ENCODE measurements at places on chromosomes 12 and 14. TPM values are rescaled to one million over a fixed set of nuclear protein-coding genes. Genes with fewer than 3 reads are reported as not detected.

Gene PLEK2
- total RNA-seq = 5.9 TPM

Gene SAMD4A
- total RNA-seq = 19.6 TPM

Gene CLEC1B
- total RNA-seq = not detected

Gene ZDHHC22
- total RNA-seq = under 0.01 TPM

Gene NOS1
- not detected for total RNA-seq

Gene SLC16A7
- 1.7 TPM for total RNA-seq

Gene HPD
- not detected for total RNA-seq

Gene POTEG
- not detected for total RNA-seq

Gene GPRC5A
- 0.99 TPM for total RNA-seq

Gene NOXRED1
- 0.20 TPM for total RNA-seq

Gene P2RX7
- total RNA-seq = 3.1 TPM

Gene C14orf39
- total RNA-seq = not detected

GRCh38 chr12:16266085-16266484 lies 11.4 kb downstream of the SLC15A5 start:
- no peak for DNase-seq

DNA sequence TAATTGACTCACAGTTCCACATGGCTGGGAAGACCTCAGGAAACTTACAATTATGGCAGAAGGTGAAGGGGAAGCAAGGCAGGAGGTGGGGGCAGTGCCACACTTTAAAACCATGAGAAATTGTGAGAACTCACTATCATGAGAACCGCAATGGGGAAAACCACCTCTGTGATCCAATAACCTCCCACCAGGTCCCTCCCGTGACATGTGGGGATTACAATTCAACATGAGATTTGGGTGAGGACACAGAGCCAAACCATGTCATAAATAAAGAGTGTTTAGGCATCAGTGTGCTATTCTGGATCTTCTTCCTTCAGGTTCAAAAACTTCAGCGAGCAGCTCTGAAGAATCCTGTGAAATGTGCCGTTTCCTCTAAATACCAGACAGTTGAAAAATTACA lies 9.7 kb downstream of the DDX47 start:
- DNase-seq = no peak

DNA sequence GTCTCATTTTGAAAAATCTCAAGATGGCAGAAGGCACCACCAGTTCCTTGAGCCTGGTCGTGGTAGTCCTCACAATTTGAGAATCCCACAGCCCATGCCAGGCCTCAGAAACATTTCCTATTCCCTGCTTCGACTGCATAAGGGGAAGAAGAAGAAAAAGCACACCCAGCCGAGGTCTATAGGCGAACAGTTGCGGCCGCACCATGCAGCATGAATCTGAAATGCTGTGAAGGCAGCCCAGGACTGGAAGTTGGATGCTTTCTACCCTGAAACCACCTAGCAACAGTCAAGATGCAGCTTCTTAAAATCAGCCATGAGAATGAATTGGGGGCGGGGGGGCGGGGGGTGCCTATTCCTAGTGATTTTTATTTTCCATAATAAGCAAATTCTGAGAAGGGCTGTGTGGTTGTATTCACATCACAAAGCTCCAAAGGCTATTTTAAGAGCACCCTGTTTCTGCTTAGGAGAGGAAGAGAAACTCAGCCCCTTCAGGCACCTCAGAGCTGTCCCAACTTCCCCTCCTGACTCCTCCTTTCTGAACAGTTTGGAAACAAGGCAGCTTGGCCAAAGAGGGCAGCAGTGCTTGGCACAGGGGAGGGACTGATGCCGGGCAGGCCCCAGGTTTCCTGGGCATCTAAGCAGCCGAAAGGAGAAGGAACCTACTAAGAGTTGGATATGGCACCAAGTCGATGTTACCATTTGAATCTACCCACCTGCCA lies 172.5 kb upstream of the FOXN3 start:
- no peak for DNase-seq

GRCh38 chr14:98501836-98502235 lies 770.2 kb downstream of the BCL11B start:
- DNase-seq = no peak

DNA sequence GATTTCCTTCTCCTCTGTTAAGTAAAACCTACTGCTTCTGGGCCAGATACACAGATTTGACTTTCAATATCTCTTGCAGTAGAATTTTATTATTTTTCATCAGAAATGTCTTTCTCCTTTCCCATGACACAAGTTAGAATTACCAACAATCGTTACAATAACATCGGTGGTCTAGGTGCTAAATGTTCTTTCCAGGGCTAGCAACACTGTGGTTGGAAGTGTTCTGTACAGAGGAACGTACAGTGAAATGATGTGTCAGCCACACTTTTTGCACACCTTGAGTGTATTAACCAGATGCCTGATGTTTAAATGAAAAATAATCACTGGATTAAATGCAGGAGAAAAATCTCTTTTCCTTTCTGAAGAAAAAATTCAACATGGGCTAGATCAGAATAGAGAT lies 27.7 kb upstream of the KLRD1 start:
- no peak for DNase-seq

- peak; percentile 16 for DNase-seq
Measured at GRCh38 chr14:20801726-20802125, 918 bp downstream of the RNASE1 start.

DNA sequence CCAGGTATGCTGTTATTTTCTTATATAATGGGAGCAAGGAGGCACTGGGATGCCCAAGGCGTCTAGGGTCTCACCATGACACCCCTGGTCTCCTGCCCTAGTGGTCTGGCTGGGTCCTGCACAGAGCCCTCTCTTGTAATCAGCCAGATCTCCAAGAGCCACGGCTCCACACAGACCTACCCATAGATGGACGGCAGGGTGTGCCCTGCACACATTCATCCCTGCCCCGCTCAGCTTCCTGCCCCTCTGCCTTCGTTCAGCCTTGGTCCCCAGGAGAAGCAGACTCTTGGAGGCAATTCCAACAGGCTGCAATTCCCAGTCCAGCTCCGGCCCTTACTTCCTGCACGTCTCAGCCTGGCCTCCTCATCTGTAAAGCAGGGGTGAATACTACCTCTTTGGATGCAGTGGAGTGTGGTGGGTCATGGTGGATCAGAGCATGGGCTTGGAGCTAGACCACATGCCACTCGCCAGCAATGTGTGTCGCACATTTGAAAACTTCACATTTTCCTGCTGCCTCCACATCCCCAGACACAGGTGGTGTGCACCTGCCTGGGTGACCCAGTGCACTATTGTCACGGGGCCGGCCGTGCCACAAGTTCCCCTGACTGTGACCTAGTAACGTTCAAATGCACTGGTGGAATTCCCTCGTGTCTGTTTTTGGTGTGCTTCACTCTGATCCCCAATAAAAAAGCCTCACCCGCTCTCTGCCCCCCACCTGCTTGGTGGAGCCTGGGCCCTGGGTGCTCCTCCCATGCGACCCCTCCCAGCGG lies 171.1 kb upstream of the PRMT8 start:
- no peak for DNase-seq

DNA sequence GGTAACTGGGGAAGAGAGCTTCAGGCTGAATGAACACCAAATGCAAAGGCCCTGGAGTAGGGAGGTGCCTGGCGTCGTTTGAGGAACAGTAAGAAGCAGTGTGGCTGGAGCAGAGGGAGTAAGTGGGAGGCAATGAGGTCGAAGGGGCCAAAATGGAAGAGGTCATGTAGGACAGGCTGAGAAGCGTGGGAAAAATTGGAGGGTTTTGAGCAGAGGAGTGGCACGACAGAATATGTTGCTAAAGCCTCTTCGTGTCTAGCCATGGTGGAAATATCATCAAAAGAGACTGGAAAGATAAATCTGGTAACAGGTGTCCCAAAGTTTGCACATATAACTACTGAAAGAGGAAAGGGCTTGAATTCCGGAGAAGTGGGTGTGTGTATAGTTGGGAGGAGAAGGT lies 1.9 kb downstream of the TRIM9 start:
- no peak for DNase-seq

DNA sequence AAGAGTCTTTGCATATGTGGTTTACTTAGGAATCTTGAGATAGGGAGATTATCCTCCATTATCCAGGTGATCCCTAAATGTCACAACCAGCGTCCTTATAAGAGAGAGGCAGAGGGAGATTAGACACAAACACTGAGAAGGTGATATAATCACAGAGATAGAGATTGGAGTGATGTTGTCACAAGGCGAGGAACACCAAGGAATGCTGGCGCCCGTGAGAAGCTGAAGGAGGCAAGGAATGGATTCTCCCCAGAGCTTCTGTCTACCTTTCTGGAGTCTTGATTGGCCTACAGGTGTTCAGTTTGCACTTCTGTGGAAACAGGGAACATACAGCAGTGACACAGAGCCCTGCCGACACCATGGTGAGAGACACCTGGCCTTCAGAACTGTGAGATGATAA lies 101.6 kb downstream of the ANO4 start:
- no peak for DNase-seq

DNA sequence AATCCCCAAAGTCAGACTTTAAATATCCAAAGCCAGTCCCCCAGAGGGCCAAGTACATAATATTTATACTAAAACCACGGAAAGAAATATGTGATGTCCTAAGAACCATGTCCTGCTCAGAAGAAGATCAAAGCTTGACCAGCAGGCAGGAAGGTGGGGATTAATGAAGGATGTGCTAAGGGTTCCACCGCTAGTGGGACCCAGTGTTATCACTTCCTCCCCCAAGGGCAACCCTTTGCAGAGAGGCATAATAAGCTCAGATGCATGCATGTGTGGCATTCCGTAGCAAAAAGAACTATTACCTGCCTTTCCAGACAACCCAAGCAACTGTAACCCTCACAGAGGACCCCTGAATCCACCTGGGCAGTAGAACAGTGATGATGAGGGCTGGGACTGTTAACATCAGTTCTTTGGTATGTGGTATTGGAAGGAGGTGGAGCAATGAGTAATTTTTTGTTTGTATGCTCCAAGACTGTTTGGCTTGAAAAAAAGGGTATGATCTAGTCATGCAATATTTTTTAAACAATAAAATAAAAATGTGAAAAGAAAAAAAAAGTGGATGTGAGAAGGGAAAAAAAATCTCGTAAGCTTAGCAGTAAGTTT lies 71.7 kb upstream of the ETV6 start:
- DNase-seq = no peak

GRCh38 chr12:11427341-11427740 lies 32.0 kb upstream of the PRB2 start:
- DNase-seq = no peak

DNA sequence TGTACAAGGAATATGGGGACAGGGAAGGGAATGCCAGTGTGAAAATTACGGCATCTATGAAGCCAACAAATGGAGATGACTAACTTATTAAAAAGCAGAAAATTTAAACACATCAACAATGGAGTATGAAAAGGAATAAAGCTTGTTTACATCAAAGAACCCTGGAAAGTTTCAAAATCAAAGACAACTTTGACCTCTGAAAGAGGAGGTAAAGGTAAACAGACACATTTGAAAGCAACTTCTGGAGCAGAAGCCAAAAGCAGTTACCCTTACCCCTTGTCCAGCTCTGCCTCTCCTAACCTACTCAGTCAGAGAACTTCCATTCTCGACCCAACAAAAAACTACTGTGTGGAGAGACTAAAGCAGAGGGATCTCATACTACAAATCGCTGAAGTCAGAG lies 184.3 kb downstream of the DUSP6 start:
- DNase-seq = no peak

GRCh38 chr12:48157018-48157888 lies at the start of gene ASB8:
Gene ASB8, minus strand, starts transcription at chr12:48157515. Its CDS starts 4,019 bp downstream, at chr12:48153496.
- DNase-seq = peak; percentile 99

- no peak for DNase-seq
Measured at GRCh38 chr12:31585271-31585670, 5.7 kb downstream of the DENND5B start.

DNA sequence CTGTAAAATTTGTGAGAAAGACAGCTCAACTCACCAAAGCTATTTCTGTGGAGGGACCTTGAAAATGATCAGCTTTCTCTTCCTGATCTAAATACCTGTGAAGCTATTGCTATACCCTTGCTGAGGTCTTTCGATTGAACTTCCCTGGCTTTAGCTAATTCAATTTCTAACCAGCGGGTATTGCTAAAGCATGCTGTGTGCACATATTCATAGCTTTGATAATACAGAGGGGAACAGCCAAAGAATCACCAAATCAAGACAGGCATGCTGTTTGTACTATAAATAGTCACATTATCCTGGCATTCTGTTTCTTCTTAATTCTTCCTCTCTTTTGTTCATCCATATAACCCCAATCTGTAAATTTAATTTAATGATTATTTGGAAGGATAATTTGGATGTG lies 233.0 kb downstream of the LRFN5 start:
- no peak for DNase-seq

DNA sequence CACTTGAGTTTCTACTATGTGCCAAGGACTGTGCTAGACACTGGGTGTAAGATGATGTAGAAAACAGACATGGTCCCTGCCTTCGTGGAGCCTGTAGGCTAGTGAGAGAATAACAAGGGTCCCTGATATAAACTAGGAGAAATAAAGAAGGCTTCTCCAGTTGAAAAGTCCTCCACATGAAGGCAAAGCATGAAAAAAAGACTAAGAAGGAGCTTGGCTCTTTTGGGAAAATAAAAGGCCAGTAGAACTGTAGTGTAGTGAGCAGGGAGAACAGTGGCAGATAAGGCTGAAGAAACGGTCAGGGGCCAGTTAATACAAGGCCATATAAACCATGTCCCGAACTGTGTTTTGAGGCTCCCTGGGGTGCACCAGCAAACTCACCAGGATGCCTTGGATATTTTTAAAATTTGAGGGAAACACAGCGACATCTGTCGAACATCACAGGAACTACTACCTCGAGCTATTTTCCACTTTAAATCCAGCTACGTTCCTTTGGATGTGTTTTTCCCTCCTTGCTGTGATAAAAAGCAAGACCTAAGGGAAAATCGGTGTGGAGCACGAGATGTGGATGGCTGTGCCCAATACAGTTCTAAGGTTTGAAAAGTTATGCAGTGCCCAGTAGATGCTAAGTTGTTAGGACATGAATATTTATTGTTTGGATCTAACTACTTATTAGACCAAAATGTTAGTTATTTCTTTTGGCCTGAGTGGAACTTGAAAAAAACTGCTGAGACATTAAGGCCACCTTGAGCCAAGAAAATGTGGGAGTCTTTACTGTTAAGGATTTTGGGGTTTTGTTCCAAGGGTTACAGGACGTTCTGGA lies 8.5 kb upstream of the CFL2 start:
- peak; percentile 56 for DNase-seq

DNA sequence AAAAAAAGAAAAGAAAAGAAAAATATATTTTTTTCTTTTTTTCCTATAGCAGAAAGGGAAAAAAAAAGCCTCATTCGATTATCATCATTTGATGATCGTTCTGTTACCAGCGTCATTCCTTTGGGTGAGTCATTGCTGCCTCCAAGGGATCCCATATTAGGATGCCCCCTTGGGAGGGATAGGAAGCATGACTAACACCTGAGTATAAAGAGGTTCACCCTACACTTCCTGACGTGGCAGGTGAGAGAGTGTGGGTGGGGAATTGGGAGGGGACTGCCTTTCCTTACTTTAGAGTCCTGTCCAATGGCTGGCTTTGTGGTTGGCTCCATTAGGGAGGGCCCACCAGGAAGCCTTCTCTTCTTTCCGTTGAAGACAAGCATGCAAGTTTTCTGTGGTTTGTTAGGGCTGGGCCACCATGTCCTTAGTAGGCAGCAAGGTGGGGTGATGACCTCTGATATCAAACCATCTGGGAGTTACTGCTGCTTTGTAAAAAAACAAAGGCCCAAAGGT lies 56.1 kb upstream of the FUT8 start:
- peak; percentile 75 for DNase-seq
